ENCODE measurements at places on chromosomes 7 and 10.

DNA sequence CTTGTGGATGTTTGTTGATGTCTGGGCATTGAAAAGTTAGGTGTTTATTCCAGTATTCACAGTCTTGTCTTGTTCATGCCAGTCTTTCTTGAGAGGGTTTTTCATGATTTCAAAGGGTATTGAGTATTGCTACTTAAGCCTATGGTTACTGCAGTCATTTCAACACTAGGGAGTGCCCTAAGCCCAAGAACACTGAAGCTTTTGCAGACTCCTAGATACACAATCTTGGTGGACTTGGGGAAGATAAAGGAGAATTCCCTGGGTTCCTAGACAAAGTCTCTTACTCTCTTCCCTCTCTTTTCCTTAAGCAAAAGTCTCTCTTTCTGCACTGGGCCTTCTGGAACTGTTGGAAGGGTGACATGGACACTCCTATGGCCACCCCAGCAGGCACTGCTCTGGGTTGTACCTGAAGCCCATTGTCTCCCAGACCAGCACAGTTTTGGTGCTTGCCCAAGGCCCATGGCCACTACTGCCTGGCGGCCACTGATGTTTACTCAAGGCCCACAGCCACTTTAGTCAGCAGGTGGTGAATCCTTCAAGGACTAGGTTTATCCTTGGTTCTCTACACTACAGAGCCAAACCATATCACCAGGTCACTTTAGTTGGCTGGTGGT, 24.9 kb downstream of the SAMD9 start:
- no peak for DNase-seq

- peak; percentile 23 for DNase-seq
Observed at GRCh38 chr10:29392376-29393021, 103.6 kb downstream of the LYZL1 start.

- DNase-seq: no peak
Observed at GRCh38 chr10:100963826-100964225, 5.5 kb upstream of the SEMA4G start.

DNA sequence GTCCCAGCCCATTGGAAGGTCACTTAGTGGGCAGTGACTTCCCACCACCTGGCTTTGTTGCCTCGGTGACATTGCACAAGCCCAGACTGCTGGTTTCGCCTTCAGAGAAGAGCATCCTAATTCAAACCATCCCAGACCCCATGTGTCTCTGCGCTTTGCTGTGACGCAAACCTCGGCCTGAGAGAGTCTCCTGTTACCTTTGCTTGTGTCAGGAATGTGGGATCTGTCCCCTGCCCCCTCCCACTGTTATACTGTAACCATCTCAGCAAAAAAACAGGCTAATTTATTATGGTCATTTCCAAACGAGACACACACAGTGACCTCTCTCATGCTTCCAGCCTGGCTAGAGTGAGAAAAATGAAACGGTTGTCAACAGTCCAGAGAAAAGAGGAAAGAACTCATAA, 25.0 kb upstream of the AQP1 start:
- DNase-seq: no peak

DNA sequence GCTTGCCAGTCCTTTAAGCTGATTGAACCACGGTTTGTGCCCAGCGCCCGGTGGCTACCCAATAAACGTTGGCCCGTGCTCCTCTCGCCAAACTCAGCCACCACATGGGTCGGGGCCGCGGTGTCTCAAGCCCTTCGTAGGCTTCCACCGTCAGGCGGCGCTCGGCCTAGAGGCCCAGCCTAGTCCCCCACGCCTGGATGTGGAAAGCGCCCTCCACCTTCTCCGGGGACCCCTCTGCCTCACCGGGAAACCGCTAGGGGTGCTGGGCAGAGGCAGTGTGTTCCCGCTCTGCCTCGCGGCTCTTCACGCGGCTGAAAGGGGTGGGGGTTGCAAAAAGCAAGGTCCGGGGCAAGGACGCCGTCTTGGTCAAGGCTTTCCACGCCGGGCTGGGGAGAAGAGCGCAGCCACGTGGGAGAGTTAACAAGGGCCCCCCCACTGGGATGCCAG, 29.8 kb downstream of the LEP start:
- DNase-seq: no peak

DNA sequence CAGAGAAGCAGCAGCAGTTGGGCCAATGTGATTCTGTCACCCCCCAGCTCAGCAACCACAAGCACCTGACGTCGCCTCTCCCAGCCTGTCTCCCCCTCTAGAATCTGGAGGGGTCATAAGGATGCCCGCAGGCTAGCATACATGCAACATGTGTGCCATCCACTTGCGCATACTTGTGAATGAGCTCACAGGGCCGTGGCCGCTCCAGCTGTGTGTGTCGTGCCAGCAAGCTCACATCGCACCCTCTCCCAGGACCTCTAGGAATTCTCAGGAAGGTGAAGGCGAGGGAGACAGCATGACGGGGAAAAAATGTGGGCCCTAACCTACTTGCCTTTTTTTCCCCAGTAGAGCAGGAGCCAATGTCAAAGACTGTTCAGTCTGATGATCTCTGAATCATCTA, 80.3 kb downstream of the STRA8 start:
- DNase-seq: no peak

DNA sequence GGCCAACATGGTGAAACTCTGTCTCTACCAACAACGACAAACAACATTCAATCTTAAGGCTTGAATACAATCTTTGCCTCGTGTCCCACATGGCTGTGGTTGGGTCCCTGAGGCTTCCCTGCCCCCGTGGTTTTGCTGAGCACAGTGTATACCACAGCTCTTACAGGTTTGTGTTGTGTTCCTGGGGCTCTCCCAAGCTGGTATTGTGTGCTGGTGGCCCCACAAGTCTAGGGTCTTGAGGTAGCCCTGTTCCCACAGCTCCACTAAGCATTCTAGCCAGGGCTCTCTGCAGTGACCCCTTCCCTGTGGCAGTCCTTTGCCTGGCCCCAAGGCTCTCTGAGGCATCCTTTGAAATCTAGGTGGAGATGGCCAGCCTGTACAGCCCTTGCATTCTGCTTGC, 68.0 kb upstream of the CCNY start:
- no peak for DNase-seq

DNA sequence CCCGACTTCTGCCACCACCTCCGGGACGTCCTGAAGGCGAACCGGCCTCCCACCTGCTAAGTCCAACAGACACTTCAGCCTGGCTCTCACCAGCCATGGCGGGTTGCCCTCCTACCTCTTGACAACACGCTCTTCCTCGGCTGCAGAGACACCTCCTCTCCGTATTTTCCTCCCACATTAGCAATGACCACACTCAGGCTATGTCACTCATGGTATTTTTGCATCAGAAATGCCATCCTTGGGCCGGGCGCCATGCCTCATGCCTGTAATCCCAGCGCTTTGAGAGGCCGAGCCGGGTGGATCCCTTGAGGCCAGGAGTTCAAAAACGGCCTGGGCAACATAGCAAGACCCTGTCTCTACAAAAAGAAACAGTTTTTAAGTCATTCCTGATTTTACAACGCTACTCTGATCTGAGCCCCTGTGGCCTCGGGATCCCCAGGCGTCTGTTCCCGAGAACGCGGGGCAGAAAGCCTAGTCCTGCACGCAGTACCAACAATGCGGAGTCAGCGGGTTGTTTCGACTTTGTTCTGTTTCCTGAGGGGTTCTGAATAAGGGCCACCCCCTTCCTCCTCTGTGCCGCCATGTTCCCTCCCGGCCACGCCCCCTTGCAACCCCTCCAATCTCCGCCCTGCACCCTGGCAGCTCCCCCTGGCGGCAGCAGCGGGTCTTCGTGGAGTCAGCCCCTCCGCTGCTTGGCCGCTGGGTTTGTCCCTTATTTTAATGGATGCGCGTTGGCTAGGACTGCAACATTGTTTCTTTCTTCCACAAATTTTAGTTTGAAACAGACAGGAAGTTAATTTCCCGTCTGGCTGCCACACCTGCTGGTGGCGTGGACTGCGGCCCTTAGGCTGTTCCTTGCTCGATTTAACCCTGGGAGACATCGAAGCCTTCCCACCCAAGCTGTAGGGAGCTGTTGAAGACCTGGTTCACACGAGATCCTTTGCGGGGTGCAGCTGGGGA, 9.7 kb upstream of the ZFAND2A start:
- DNase-seq: peak; percentile 83

DNA sequence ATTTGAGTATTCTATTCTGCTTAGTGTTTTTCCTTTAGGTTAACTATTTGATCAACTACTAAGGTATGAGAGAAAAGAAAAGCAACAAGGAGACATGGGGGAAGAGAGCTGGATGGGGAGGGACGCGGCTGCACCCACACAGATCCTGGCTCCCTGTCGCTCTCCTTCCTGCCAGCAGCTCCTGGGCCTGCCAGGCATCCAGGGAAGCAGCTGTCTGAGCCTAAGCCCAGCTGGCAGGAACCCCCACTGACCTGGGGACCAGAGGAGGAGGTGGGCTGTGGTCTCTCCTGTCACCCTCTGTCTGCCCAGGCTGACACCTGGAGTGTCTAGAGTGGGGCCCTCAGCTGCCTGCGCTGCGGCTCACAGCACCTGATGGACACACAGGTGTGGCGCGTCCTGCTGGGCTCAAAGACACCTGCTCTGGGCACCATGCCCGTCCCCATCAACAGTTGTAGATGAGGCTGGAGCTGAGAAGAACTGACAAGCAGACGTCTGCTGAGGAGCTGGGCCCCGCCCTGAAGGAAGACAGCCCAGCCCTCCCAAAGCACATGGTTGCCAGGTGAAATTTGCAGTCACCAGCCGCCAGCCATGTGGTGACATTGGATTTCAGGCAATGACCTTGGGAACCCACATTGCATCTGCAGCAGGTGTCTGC, 207.9 kb downstream of the PLXNA4 start:
- no peak for DNase-seq

- no peak for DNase-seq
Observed at GRCh38 chr10:84946904-84947303, 618.5 kb downstream of the CCSER2 start.

DNA sequence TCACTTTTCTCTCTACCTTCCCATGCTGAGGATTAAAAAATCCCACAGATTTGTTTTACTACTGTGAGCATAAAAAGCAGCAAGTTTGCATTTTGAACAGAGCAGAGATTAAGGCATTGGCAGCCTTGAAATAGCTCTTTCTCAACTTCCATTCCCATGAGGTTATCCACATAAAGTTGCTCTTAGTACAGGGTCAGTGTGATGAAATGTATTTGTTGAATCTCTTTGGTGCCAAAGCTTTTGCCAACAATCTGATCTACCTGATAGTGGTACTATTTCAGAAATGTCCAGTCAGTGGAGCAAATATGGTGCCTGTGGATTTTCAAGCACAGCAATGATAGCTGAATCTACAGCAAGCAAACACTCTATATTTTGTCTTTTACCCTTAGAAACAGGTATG, 254.8 kb downstream of the INHBA start:
- DNase-seq: no peak

- no peak for DNase-seq
Observed at GRCh38 chr10:133283931-133284330, 7.3 kb upstream of the ADAM8 start.

DNA sequence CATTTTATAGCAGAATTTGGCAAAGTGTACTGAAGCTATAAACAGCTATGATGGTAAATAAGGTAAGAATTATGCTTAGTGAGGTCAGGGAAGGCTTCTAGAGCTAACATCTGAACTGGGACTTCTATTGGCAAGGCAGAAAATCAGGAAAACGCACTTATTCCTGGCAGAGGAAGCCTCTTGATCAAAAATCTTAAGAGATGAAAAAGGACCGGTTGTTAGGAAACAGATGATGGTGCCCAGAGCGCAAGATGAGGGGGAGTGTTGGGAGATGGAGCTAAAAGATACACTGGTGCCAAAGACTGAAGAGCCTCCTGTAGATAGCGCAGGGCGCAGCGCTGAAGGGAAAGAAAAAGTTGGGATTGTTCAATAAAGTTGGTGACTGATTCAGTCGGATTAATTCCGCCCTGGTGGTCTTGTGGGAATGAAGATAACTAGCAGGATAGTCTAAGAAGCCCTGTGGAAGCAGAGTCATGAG, 550 bp upstream of the CALU start:
- no peak for DNase-seq

DNA sequence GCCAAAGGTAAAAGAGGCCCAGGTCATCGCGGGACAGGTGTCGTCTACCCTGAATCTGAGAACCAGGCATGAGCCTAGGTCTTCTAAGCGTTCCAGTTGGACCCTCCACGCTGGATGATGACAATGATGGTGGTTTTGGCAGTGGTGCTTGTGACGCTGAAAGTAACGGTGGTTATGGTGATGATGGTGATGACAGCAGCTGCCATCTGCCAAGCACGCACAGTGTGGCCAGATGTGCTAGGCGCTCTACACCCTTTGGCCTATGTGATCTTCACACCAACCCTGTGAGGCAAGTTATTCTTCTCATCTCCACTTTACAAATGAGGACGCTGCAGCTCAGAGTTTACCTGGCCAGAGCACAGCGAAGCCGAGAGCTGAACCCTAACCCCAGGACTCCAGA, 93.9 kb downstream of the FAM53B start:
- DNase-seq: no peak

DNA sequence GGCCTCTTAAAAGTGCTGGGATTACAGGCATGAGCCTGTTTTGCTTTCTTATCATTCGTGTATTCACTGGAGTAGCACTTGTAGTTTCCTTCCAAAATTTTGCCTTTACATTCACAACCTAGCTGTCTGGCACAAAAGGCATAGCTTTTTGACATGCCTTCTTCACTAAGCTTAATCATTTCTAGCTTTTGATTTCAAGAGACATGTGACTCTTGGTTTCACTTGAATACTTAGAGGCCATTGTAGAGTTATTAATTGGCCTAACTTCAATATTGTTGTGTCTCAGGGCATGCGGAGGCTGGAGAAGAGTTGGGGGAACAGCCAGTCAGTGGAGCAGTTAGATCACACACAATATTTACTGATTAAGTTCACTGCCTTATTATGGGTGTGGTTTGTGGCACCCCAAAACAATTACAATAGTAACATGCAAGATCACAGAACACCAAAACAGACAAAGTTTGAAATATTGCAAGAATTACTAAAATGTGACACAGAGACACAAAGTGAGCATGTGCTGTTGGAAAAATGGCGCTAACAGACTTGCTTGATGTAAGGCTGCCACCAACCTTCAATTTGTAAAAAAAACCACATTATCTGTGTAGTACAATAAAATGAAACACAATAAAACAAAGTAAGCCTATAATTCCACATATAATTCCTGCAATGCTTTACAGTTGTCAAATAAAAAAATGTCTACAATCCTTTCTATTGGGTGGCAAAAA, 43.1 kb downstream of the BRAF start:
- no peak for DNase-seq

GRCh38 chr10:78802431-78802830, 266.3 kb upstream of the ZMIZ1 start:
- DNase-seq: no peak

DNA sequence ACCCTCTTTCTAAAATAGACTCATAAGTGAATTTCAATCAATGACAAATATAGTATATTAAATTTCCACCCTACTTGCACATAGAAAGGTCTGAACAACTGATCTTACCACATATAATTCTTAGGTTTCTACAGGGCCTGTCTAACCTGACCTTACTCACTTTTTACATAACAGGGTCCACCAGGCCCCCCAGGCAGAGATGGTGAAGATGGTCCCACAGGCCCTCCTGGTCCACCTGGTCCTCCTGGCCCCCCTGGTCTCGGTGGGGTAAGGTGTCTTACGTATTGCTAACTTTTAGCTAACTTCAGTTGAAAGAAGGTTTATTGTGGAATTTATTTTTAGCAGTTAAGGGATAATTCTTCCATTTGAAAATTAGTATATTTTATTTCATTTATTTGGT, 5.3 kb downstream of the COL1A2 start:
- DNase-seq: no peak

All from stimulated activated CD4-positive, alpha-beta T cell treated with anti-CD3 and anti-CD28 coated beads, Interleukin-4, amount 100 ng/mL, for 48 hours (primary cell).